ENCODE measurements at places on chromosomes 5 and 9. TPM values are rescaled to one million over a fixed set of nuclear protein-coding genes. Genes with fewer than 3 reads are reported as not detected.

- DNase-seq: peak; percentile 7
Measured at GRCh38 chr5:180343831-180344695, 9.1 kb downstream of the GFPT2 start.

GRCh38 chr5:172862165-172862801 is 28.2 kb downstream of the ERGIC1 start:
- DNase-seq: no peak

DNA sequence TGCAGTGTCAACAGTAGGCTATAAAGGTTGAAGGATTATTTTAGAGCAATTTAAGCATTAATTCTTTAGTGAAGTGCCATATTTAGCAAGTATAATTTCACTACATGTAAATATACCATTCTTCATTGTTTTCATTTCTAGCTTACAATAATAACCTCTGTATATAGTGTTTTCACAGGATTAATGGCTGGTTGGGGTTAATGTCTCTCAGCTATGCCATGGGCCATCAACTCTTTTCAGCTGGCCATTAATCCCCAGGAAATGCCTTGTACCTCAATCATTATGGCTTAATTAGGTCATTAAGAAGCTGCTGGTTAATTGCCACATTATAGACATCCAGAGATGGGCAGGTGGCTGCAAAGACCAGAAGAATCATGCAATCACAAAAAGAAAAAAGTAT is 715.1 kb downstream of the MAT2B start:
- DNase-seq: no peak

DNA sequence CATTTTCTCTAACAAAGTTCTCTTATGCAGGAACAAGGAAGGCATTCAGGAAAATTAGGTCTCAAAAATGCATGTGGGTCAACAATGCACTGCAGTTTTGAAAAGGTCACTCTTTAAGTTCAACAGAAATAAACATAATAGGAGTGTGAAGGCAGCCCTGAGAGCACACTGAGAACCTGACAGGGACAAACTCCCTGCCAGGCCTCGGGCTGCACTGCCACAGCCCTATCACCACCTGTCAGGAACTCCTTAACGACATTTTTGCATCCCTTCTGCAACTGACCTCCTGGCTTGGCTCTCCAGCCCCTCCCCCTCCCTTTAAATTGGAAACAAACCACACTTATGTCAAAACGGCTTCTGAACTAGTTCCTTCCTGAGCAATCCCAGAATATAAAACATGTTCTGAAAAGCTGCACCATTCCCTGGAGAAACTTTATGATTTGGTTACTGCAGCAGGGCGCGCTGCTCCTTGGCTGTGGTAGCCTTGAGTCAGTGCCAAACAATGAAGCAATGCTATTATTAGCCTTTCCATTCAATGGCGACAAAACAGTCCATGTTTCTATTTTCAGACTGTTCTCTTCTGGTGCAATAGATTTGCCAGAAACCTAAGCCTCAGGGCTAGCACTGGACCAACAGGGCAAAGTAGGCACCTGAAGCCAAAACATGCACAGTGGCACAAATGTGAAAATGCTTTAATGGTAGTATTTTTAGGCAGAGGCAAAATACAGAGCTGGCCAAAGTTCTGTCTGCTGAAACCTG is 160.1 kb upstream of the ZNF608 start:
- no peak for DNase-seq

DNA sequence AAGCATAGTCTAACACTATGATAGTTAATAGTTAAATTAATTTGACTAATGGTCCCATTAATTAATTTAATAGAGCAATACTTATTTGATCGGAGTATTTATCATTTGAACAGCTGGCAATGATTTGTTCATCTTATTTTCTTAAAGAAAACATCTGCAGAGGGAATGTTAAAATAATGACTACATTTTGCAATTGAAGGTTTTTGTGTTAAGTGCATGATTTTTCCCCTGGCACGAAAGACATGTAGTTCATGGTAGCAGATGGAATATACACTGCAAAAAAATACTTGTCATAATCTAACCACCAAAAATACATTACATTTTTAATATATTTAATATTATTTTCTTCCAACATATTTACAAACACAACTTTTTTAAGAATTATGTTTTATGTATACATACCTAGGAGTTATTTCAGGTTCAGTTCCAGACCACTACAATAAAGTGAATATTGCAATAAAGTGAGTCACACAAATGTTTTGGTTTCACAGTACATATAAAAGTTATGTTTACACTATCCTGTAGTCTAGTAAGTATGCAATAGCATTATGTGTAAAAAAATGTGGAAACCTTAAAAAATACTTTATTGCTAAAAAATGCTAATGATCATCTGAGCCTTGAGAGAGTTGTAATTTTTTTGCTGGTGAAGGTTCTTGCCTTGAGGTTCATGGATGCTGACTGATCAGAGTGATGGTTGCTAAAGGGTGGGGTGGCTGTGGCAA is 292.6 kb upstream of the DAB2 start:
- DNase-seq: no peak

DNA sequence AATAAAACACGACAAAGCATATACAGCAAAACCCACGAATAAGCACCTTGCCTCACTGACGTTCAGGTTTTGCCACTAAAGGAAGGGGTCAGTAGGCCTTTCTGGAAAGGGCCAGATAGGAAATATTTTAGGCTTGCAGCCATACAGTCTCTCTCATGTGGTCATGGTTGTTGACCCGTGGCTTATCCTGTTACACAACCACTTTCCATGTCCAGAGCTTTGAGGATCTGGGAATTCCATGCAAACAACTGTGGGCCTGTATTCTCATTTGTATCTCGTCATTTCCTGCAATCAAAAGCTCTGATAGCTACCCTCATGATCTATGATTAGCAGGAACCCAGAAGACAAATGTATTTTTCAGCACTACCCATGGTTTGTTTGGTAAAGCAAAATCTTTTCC is 108.3 kb downstream of the DRD1 start:
- no peak for DNase-seq

DNA sequence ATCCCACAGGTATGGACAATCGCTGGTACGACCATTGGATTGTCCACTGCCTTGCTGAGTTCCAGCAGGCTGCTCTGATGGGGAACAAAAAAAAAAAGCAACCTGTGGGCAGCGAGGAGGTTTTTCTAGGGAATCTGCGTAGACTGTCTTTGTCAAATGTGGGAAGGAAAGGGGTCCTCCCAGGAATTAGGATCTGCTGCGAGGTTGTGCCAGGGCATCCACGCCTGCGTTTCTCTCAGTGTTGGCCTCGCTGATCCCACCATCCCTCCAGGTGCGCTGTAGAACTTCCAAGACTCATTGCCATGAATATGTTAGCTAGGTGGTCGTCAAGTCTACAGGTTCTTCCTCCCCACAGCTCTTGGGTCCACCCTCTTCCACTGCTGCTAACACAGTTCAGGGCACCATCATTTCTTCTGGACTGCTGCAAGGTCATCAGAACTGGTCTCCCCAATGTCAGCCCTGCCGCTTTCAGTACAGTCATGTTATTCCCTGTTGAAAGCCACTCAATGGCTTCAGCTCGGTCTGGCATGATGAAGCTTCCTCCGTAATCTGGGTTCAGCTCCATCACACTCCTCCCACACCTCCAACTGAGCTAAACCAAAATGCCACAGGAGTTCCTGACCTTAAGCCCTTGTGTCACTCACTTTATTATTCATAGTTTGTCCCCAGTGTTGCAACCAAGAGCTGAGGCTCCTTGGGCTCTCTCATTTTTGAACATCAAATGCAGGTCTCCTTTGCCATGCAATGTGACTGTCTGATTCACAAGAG is 79.5 kb upstream of the DMRT1 start:
- DNase-seq: no peak

GRCh38 chr5:115948091-115948534 is 14.2 kb upstream of the LVRN start:
- no peak for DNase-seq

- DNase-seq: no peak
Measured at GRCh38 chr9:95640336-95640735, 123.6 kb upstream of the PTCH1 start.

- DNase-seq: no peak
Measured at GRCh38 chr5:16131878-16132277, 47.7 kb downstream of the MARCHF11 start.

DNA sequence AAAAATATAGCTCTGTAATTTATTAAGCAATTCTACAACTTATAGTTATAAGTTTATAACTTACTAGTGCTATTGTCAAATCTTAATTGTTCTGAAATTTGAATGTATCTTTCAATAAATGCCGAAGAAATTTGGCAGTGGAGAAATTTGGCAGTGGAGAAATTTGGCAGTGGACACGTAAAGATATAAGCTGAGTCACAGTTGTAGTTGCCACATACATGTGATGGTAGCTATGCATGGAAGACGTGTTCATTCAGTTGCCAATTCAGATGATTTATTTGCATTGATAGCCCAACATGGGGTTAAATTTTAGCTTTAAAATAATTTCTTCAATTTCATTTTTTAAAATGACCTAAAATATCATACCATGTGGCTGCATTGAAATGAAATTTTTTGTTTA is 127.8 kb upstream of the NR4A3 start:
- no peak for DNase-seq

DNA sequence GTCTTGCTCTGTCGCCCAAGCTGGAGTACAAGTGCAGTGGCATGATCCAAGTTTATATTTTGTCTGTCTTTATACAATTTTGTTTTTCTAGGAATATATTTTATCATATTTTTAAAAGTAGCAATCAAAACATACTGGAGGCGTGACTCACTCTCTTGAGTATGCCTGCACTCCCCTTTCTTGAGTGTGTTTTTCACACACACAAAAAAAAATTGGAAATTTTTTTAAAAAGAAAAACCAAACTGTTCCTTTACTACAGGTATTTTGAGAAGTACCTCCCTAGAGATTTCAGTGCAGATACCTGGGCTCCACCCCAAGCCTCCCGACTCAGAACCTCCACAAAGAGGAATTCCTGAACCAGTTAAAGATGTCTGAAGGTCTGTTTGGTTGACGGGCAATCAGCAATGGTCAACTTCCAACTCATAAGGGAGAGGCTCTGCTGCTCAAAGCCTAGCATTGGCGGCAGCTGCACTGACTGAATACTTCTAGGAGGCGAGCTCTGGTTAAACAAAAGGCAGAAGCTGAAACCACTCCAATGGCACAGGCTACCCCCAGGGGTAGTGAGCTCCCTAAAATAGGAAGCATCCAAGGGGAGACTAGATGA is 27.4 kb downstream of the PDE6A start:
- no peak for DNase-seq

GRCh38 chr5:32572778-32573480 is 12.4 kb upstream of the SUB1 start:
- DNase-seq: no peak

GRCh38 chr9:106700676-106701075 is 162.3 kb upstream of the ZNF462 start:
- no peak for DNase-seq

Gene PCDHB5
- not detected for polyA plus RNA-seq

Gene TENT4A
- 6.2 TPM for polyA plus RNA-seq

Gene CDC20B
- polyA plus RNA-seq: not detected

Gene QRFP
- polyA plus RNA-seq: 0.60 TPM

Gene OBP2B
- polyA plus RNA-seq: not detected

Gene CCDC171
- 0.08 TPM for polyA plus RNA-seq

Gene STKLD1
- polyA plus RNA-seq: not detected

Gene CATSPER3
- 0.52 TPM for polyA plus RNA-seq

Gene SHC3
- polyA plus RNA-seq: not detected

Gene IFNA21
- polyA plus RNA-seq: not detected
